ENCODE measurements at places on chromosomes 11 and 22.

GRCh38 chr11:19060629-19061028 is at the start of gene MRGPRX2:
Gene MRGPRX2 (minus strand): TSS chr11:19060717. CDS start chr11:19056402, 4,315 bp downstream.
- no peak for DNase-seq

DNA sequence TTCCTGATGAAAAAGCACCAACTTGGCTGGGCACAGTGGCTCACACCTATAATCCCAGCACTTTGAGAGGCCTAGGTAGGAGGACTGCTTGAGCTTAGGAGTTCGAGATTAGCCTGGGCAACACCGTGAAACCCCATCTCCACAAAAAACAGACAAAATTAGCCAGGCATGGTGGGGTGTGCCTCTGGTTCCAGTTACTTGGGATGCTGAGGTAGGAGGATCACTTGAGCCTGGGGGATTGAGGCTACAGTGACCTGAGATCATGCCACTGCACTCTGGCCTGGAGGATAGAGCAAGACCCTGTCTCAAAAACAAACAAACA is 3.0 kb downstream of the HPS4 start:
- no peak for DNase-seq

GRCh38 chr11:58731819-58732218 is at the start of gene GLYAT:
Gene GLYAT (minus strand): TSS chr11:58731943. CDS start chr11:58724496, 7,447 bp downstream.
- DNase-seq, result no peak

- DNase-seq, result no peak
Observed at GRCh38 chr11:130141561-130142341, 17.8 kb upstream of the ST14 start.

DNA sequence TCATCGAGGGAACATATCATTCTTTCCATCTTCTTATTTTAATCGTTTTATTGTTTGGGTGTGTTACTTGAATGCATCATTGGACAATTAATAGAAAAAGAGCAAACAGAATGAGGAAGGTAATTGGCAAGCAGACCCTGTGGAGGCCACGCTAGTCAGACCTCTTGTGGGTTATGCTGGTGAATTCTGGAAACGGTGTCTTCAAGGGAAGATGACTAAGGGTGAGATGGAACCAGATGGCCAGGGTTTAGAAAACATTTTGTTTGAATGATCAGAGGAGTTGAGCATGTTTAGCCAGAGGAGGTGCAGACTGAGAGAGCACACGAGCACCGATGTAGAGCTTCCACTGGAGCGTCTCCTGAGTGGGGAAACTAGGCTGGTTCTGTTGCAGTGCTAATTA is 8.5 kb downstream of the ST14 start:
- DNase-seq, result no peak

DNA sequence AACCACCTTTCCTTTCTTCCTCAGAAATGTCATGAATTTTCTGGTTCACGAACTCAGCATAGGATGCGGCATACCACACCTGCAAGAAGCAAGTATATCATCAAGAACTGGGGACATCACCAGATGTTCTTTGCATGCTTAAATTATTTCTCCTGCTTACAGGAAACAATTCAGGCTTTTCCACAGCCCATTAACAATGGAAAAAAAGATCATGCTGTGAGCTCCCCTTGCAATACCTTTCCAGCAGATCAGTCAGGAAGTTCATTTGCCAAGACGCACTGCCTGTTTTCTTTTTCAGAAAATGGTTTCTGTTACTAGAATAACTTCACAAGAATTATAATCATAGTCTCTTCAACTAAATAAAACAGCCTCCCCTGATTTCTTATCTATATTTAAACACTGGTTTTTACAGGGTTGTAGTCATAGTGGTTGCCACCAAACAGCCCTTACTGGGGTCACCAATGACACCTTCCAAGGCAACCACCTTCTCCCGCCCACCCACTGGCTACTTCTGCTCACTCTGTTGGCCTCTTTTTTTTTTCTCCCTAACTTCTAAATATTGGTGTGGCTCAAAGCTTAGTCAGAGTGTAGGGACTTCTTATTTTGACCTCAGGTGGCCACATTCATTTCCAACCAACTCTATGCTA is 42.3 kb upstream of the NFRKB start:
- no peak for DNase-seq

- no peak for DNase-seq
Observed at GRCh38 chr11:132802947-132803346, 729.4 kb downstream of the OPCML start.

DNA sequence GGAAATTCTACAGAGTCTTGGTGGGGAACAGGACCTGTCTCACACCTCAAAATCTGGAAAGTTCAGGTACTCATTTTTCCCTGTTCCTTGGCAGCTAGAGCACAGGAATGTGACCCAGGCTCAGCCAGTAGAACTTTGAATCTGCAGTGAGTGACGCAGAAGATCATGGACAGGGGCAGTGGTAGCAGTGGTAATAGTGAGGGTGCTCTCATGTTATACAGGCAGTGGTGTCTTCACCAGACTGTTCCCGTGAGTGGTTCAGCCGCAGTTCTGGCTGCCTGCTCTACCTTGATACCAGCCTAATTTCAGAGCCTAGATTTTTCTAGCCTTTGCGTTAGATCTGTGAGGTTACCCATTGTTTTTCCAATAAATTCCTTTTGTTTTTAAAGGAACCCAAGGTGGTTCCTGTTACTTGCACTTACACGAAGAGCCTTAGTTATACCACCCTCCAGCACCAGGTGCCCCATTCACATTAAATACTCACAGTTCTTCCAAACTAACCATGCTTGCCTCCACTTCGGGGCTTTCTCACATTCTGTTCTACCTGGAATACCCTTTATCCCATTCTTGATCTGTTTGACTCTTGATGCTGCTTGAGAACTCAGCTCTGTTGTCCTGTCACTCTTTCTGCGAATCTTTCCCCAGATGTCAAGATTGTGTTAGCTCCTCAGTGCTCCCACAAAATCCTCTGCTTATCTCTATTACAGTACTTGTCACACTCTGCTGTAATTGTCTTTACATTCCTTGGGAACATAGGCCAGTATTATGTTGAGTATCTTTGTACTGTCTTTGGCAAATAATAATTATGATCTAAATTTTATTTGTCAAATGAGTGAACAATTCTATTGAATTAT is 47.8 kb downstream of the SWAP70 start:
- no peak for DNase-seq

- DNase-seq, result no peak
Observed at GRCh38 chr11:65182258-65183170, 786 bp downstream of the CAPN1 start.

DNA sequence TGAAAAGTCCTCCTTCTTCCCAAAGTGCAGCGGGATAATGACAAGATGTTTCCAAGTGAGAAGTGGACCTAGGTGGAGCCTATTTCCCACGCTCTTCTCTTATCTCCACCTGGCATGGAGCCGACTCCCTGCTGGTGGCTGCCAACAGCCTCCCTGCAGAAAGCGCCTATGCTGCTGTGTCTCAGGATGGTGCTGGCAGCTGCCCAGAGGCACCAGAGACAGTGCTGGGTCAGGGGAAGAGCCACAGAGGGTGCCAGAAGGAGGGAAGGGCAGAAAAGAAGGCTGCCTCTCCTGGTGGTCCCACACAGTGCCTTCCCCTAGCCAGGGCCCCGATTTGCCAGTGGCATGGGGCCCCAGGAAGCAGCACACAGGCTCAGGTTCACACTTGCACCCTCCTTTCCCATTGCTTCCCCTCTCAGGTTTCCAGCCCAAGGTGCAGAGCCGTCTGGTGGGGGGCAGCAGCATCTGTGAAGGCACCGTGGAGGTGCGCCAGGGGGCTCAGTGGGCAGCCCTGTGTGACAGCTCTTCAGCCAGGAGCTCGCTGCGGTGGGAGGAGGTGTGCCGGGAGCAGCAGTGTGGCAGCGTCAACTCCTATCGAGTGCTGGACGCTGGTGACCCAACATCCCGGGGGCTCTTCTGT is 19.0 kb downstream of the CD5 start:
- no peak for DNase-seq

DNA sequence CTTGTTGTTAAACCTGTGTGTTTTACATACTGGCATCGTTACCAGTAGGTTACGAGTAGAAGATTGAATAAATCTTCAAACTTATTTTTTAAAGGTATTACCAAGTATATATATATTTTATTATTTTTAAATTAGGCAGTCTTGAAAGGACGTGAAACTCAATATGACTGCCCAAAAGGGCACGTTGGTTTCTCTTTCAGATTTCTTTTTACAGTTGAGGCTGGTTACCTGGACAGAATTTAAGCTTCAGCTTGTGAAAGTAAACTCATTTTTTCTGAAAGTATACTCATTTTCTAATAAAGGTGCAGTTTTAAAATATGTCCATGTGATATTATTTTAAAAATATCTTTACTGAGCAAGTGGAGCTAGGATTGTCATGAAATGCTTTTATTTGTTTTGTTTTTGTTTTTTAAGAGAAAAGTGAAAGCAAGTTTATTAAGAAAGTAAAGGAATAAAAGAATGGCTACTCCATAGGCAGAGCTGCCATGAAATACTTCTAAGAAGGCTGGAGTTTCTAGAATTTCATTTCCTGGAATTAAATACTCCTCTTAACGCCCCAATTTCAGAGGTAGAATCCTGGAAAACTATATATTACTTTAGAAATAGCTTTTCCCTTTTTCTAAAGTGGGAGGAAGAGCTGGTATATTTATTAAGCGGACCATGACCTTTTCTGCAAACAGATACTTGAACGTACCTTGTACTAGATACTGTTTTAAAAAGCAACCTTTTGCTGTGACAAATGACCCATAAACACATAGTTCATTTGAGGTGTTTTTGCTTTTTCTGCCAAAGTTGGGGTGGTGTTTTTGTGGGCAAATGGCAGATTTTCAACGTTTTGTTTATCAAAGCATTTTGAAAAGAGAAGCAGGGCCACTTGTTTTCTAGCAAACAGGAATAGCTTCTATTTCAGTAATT is 1.9 kb downstream of the FBXO7 start:
- DNase-seq, result no peak

DNA sequence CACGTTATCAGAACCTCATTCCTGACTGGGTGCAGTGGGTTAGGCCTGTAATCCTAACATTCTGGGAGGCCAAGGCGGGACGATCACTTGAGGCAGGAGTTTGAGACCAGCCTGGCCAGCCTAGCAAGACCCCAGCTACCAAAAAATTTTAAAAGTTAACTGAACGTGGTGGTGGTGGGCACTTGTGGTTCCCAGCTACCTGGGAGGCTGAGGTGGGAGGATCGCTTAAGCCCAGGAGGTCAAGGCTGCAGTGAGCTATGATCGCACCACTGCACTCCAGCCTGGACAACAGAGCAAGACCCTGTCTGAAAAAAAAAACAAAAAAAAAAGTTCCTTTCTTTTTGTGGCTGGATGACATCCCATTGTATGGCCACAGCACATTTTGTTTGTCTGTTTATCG is 67.7 kb upstream of the PPP6R3 start:
- no peak for DNase-seq

- DNase-seq, result no peak
Observed at GRCh38 chr22:28442711-28443525, 236.7 kb downstream of the TTC28 start.

- peak; percentile 75 for DNase-seq
Observed at GRCh38 chr11:73661035-73661628, 14.8 kb downstream of the PLEKHB1 start.

GRCh38 chr11:29024386-29024785 is 916.2 kb downstream of the METTL15 start:
- DNase-seq, result no peak

GRCh38 chr11:126502982-126503381 is 147.5 kb downstream of the ST3GAL4 start:
- no peak for DNase-seq

DNA sequence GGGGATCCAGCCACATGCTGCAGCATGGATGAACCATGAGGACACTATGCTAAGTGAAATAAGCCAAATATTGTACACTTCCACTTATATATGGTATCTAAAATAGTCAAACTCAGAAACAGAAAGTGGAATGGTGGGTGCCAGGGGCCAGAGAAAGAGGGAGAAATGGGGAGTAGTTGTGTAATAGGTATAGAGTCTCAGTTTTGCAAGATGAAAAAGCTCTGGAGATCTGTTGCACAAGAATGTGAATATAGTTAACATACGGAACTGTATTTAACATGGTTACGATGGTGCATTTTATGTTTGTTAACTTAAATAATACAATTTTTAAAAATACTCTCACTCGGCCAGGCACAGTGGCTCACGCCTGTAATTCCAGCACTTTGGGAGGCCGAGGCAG is 21.2 kb downstream of the GDPD5 start:
- DNase-seq, result no peak

- DNase-seq, result no peak
Observed at GRCh38 chr11:64898541-64898940, 18.5 kb downstream of the ATG2A start.

- no peak for DNase-seq
Observed at GRCh38 chr11:8739309-8739793, 56.8 kb downstream of the RPL27A start.

DNA sequence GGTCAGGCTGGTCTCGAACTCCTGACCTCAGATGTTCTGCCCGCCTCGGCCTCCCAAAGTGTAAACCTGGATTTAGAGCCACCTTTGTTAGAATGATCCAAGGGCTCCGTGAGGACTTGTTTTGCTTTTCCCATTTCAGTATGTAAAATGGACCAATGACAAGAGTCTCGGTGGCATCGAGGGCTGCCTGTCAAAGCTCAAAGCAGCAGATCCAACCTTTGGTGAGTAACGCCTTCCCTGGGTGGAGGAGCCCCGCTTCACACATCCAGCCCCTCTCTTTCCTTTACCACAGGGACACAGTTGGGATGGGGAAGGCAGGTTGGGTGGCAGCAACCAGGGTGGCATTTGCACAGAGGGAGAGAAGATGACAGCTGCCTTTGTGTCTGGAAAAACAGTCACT is 4.4 kb downstream of the TTC38 start:
- DNase-seq, result no peak

GRCh38 chr11:34647131-34647530 is 26.2 kb downstream of the EHF start:
- DNase-seq, result no peak

DNA sequence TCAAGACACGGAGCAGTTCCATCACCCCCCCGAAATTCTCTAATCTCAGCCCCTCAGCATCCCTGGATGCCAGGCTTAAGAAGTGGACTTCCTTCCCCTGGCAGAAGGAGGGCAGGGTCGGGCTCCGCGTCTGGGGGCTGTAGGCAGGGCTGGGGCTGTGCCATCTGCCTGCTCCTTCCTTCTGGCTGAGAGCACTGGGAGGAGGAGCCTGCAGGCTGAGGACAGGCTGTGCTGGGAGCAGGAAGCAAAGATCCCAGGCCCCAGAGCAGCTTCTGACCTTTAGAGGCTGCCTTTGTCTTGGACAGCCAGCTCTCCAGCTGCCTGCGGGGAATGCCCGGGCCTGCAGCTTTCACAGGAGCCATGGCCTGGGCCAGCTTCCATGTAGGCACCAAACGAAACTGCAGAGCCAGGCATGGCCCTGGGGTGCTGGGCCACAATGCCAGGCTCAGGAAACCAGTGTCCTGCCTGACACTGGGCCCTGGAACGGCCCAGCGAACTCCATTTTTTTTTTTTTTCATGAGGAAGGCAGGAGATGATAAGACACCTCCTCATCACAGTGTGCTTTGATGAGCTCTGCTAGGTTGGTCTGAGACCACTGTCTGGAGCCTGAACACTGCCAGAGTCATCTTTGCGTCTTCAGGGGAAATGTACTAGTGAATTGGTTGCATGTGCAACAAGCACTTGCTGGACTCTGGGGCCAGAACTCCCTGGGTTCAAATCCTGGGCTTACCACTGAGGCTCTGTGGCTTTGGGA is 67.9 kb downstream of the MCM5 start:
- no peak for DNase-seq

- DNase-seq, result no peak
Observed at GRCh38 chr22:32576553-32577253, 102.1 kb downstream of the FBXO7 start.

- no peak for DNase-seq
Observed at GRCh38 chr11:79100093-79100910, 340.5 kb downstream of the TENM4 start.

GRCh38 chr11:95143106-95143681 is 53.5 kb downstream of the ENDOD1 start:
- no peak for DNase-seq

- no peak for DNase-seq
Observed at GRCh38 chr11:12469451-12469850, 92.1 kb downstream of the PARVA start.
